Stimulated activated CD4-positive, alpha-beta T cell treated with anti-CD3 and anti-CD28 coated beads, Interleukin-2, amount 100 ng/mL, for 4 hours (primary cell): ENCODE measurements at places on chromosomes 2 and 18.

- no peak for DNase-seq
Measured at GRCh38 chr2:239598011-239598731, 197.4 kb upstream of the HDAC4 start.

DNA sequence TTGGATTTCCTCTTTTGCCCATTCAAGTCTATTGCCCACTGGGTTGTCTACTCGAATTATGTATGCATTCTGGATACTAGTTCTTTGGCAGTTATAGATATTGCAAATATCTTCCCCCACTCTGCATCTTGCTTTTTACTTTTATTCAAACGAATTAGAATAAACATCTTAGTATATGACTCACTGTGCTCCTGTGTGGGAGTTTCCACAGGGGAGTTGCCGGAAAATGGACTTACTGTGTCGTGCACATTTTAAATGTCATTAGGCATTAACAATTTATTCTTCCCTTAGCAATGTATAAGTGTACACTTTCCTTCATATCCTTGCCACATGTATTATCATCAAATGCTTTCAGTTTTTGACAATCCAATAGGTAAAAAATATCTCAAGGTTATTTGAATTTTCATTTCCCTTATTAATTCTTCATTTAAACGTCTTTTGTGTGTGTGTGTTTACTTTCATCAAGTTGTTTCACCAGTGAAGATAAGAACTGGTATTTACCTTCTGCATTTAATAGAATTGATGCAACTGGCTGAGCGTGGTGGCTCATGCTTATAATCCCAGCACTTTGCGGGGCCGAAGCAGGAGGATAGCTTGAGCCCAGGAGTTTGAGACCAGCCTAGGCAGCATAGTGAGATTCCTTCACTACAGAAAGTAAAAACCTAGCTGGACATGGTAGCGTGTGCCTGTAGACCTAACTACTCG, 4.6 kb upstream of the UGT1A5 start:
- no peak for DNase-seq

DNA sequence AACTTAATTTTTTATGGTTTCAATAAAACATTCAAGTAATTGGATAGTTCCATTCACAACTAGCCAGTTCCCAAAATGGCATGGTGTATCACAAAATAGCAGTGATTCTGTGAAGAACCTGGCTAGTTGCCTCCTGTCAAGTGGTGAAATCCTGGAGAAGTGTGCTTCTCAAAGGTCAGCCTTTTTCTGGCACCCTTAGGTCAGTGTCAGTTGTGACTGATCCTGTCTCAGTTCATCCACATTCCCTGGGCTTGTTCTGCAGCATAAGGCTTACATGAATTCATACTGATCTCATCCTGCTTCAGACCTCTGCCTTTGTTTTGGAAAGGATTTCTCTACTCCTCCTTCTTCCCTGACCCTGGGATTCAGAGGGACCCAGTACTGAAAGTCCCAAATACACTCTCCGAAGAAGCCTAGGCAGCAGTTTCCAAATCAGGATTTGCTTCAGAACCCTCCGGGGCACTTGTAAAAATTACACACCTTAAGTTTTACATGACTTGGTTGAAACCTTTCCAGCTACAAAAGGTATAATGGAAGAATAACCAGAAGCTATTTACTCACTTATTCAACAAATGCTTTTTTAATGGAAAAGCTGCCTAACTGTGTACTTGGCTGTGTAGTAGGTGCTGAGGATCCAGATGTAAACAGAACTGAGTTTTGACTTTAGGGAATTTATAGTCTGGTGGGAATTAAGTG, 11.0 kb downstream of the MAP3K20 start:
- DNase-seq: no peak

DNA sequence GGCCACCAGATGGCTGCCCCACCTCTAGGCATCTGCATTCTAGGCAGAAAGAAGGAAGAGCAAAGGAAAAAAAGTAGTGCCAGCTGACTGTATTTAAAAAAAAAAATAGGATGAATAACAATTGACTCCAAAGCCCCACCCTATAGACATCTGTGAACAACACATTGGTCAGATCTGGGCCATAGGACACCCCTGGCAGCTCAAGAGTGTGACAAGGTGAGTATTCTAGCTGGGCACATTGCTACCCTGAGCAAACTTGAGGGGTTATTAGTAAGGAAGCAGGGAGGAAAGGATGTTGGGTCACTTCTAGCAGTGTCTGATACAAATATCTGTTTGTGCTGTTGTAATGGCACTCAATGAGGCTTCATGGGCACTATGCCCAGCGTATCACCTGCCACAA, 58.6 kb upstream of the NPAS2 start:
- no peak for DNase-seq

- DNase-seq: no peak
Measured at GRCh38 chr2:64848945-64849344, 140.3 kb upstream of the SLC1A4 start.

DNA sequence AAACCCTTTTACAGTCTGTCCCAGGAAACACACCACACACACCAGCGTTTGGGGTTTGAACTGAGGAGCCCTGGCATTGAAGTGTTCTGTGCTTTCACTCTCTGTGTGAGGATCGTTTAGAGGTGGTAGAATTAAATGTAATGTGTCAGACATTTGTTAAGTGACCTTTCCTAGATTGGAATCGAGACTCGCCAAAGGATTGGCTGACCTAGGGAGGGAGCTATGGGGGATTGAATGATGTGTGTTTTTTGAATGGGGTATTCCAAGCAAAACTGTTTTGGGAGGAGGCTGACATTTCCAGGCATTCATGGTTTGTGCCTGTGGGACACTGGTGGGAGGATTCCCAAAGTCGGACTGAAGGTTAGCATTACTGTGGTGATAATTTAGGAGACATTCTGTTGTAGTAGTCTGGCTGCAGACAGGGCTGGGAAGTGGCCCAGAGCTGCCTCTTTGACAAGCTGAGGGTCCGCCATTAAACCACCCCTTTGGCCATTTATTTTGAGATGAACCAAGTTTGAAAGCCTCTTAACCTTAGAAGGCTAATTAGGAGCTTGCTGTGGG, 1.7 kb downstream of the MYO1B start:
- no peak for DNase-seq
